Activated CD4-positive, alpha-beta T cell treated with anti-CD3 and anti-CD28 coated beads, Interleukin-2, amount 10 ng/mL, durations not matched to agents 7 days and 5 days (primary cell): ENCODE measurements at places on chromosomes 12 and 14. TPM values are rescaled to one million over a fixed set of nuclear protein-coding genes. Genes with fewer than 3 reads are reported as not detected.

- no peak for DNase-seq
These were observed 1.8 kb upstream of the KRT82 start for GRCh38 chr12:52407918-52408317.

DNA sequence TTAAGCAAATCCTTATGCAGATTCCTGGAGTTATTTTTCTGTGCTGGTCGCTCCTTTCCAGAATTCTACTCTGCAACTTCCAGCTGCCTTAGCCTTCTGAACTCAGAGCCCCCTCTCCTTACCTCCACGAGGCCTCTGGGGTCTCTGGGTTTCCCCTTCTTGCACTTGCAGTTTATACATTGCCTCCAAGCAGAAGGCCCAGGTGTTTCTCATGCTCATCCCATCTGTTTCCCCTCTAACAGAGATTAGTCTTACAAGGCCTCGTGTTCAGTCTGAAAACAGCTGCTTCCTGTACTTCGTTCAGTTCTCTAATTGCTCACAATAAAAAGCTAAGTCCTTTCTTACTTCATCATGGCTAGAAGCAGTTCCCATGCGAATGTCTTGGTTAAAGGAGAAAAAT is 134.4 kb upstream of the FGD4 start:
- DNase-seq = no peak

- DNase-seq = peak; percentile 28
These were observed 120.5 kb upstream of the NCOR2 start for GRCh38 chr12:124687917-124688316.

DNA sequence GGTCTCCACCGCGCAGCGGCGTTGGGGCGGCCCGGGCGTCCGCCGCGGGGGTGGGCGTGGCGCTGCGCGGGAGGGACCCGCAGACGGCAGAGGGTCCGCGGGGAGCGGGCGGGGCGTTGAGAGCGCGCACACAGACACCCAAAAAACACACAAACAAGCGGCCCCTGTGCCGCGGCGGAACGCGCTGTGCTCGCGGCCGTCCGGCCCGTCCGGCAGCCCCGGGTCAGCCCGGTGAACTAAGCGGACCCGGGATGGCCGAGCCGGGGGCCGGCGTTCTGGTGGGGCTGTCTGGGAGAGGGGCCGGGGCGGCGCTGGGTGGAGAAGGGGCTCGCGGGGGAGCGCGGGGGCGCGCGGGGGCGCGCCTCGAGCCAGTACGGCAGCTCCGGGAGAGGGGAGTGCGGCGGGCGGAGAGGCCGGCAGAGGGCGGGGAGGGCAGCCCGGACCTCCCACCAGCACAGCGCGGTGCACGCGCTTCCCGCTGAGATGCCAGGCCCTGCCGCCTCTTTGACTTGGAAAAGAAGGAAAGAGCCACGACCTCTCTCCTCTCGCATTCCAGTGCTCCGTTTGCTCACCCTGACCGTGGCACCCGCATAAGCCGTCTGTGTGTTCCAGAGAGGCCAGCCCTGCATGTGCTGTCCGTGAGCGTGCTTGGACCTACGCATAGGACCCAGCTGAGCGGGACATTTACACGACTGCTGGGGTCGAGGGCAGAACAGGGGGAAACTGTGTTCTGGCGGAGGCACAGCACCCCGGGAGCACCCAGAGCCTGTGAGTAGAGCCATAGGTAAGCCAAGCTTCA is 10.3 kb downstream of the SLC6A12 start:
- DNase-seq = no peak

GRCh38 chr14:60183741-60184140 is 18.5 kb upstream of the DHRS7 start:
- DNase-seq = no peak

- DNase-seq = no peak
These were observed 47.3 kb downstream of the RPS29 start for GRCh38 chr14:49538852-49539251.

- DNase-seq = no peak
These were observed 1.5 kb upstream of the FGF6 start for GRCh38 chr12:4447151-4447550.

DNA sequence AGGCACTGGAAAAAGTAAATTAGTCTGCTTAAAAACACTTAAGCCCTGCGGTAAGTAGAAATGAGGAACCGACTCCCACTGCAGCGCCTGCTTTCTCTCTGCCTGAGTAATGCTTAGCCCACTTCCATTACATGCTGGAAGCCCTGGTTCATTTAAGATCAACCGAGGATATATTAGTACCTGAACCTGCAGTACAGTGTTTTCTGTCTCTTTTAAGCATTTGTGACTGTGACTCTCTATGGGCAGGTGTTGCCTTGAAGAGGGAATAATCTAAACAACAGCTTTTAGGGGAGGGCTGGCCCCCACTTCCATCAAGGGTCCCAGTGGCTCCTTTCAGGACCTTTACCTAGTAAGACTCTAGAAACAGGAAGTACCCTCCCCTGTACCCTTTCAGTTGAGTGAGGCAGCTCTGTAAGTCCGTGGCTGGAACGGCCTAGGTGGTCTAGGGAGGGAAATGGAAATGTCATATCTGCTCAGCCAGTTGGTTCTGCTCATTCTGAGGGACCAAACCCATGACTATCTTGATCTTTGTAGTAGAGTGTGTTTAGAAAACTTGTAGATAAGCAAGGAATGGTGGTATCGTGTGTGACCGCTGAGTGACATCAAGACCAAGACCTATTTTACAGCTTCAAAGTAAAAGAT is 56.2 kb downstream of the FNTB start:
- no peak for DNase-seq

GRCh38 chr14:96104469-96105057 is 65.4 kb downstream of the C14orf132 start:
- DNase-seq = no peak

- DNase-seq = peak; percentile 8
These were observed 98.1 kb downstream of the DDHD1 start for GRCh38 chr14:53055003-53055402.

The TMEM179 gene
- total RNA-seq = not detected

- peak; percentile 58 for DNase-seq
These were observed 730 bp downstream of the CLSTN3 start for GRCh38 chr12:7130701-7131501.

The CLEC1B gene
- total RNA-seq = not detected

DNA sequence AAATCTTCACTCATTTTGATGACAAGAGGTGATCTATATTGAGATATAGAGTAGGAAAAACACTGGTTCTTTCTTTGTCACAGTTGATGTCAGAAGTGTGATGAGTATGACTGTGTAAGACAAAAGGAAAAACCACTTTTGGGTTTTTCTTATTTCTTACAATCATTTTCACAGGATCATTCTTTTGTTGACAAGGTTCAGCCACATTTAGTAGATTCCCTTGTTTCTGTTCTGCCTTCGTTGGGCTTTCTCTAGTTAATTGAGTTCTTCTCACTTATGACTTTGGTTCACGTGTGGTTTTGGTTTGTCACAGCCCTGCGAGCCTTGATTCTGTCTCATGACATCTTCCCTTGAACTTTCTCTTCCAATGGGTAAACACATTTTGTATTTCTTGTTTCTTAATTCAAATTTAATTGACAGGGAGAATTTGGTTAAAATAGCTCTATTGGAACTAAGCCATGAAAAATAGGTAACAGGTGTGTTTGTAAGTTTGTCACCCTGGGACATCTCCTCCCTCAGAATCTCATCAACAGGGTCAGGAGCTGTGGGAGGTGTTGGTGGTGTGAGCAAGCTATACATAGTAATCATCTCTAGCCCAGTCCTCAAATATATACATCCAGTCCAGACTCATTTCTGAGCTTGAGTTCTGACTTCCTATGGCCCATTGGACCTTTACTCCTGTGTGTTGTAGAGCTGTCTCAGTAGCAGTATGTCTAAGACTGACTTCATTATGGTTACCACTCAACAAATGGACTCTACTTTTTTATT is 255.3 kb downstream of the BMP4 start:
- no peak for DNase-seq

The LGALS3 gene
- total RNA-seq = 41.6 TPM

The TAMALIN gene
- total RNA-seq = 5.7 TPM

DNA sequence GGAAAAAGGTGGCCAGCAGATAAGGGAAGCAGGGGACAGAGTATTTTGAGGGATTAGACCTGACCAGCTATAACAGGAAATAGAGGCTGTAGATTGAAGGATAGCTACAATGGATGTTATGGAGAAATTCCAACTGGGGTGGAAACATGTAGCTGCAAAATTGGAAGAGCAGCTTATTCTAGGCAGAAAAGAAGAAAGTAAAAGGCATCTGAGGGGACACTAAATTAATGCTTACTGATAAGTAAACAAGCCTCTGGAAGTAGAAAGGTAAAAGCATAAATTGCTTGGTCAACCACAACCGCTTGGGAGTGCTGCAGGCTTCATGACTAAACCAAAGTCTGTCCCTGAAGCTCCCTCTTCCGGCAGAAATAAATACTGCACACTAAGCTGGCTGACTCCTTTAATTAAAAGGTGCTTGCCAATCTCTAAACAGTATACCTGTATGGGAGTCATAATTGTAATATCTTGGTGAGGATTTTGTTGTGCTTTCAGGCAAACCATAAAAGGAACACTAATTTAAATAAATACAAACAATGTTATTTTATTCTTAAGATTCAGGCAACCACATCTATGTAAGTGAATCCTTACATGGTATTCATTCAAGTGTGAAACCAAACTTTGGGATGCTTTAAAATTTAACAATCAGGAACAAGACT is 7.7 kb downstream of the UBC start:
- peak; percentile 97 for DNase-seq

GRCh38 chr14:54639611-54640010 is 72.7 kb downstream of the SAMD4A start:
- DNase-seq = no peak

The KERA gene
- not detected for total RNA-seq
